ENCODE measurements at places on chromosomes 3 and 15.
A peak's percentile ranks its signal among the peaks of the same experiment; 100 is the strongest.

GRCh38 chr3:30161375-30161774 is 445.0 kb upstream of the TGFBR2 start:
- DNase-seq, result peak; percentile 41

DNA sequence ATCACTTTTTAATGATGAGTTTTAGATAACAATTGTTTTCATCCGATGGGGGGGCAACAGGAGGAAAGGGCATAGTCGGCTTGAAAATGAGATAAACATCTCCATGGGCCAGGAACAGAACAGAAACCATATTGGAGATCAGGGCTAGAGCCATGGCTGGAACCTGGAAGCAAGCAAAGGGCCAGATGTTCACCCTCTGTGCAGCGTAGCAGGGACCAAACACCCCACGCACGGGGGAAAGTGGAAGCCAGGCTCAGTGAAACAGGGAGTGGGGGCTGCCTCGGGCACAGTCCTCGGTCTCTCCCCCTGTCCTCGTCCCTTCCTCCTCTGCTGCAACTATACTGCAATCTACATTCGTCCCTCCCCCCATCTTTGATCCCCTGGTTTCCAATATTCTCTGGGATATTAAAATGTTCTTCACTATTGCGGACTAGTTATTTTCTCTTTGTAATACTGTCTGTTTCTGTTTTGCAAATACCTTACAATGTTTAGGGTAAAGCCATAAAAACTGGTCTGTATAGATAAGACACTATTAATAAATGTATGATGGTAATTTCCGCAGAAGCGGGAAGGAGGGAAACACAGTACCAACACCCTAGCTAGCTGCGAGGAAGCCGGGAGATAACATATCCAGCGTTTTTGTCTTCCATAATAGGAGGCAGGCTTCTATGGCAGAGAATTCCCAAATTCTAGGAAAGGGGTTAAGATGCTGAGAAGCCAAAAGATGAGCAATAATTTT is 121.5 kb downstream of the XXYLT1 start:
- DNase-seq, result no peak

- no peak for DNase-seq
Measured at GRCh38 chr15:92421976-92422375, 28.3 kb downstream of the ST8SIA2 start.

DNA sequence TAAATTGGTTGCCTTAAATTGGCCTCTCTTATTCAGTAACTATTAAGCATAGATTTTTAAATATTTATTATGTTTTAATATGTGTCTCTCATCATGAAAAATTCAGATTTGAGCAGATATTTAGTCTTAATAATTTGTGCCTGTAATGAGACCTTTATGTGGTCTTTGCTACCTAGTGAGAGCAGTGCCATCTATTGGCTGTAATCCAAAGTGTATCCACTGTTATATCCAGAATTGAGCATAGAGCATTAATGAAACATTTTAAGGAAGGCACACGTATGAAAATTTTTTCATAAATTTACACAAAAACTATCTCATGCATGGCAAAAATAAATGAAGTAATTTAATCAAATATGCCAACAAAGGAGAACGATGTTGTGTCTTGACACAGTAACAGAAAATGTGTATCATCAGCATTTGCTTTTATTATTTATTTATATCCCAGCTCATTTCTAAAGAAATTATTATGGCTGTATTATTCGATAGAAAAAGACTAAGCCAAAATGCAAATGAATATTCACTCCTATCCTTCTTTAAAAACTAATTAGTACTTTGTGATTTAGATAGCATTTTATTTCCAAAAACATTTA is 203.5 kb downstream of the RSRC1 start:
- DNase-seq, result peak; percentile 13

DNA sequence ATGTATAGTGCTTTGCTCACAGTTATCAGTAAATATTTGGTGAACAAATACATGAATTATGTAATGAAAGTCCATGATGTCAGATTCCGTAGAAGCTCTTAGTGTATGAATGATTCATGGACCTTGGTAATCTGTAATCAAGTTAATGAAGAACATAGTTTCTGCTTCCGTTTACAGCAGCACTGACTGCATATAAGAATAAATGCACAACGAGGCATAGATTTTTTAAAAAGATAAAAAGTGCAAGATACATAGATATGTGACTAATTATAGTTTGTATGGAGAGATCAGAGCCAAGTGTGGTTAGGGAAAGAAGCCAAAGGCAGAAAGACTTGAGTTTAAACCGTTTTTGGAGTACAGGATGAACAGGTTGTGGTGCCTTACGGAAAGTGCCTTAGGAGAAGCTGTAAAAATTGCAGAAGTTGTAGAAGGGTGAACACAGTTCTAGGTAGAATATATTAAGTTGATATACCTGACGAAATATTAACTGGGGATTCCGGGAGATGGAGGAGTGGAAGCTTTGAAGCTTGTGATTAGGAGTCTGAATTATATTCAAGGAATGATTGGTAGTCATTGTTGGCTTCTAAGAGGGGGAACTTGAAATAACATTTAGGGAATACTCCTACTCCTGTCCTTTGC is 293.1 kb downstream of the NLGN1 start:
- DNase-seq, result no peak

GRCh38 chr3:117286488-117286887 is 576.9 kb downstream of the TUSC7 start:
- no peak for DNase-seq

- DNase-seq, result no peak
Measured at GRCh38 chr3:43346978-43347749, 60.8 kb downstream of the SNRK start.

GRCh38 chr3:66210687-66211295 is 10.0 kb upstream of the SLC25A26 start:
- DNase-seq, result no peak

DNA sequence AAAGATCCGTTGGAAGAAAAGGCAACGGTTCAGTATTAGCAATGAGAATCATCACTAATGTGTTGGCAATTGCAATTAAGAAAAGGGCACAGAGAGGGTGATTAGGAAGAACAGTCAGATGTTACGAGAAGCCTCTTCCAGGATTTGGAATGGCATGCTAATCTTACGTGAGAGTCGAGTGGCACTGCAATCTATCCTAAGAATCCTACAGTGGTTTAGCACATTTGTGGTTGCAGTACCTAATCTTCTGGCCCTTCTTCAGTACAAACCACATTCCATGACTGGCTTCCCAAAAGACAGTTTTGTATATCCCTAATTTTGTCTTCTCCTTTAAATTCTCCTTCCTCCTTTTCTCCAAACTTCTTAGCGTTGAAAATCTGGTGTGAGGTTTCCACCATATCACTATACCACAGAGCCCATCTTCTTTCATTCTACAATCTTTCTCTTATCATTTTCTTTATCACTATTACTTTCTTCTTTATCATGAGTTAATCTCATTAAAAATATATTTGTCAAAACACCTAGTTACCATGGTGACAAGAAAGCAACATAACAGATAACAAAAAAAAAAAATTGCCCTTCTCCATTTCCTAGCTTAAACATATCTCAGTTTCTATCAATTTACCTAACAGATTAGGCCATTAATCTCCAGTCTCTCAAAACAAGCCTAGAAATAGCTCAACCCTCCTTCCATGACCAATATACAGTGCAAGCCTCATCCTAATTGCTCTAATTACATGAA is 60.1 kb downstream of the IGSF11 start:
- DNase-seq, result no peak
